ENCODE measurements at places on chromosomes 11 and 22.

DNA sequence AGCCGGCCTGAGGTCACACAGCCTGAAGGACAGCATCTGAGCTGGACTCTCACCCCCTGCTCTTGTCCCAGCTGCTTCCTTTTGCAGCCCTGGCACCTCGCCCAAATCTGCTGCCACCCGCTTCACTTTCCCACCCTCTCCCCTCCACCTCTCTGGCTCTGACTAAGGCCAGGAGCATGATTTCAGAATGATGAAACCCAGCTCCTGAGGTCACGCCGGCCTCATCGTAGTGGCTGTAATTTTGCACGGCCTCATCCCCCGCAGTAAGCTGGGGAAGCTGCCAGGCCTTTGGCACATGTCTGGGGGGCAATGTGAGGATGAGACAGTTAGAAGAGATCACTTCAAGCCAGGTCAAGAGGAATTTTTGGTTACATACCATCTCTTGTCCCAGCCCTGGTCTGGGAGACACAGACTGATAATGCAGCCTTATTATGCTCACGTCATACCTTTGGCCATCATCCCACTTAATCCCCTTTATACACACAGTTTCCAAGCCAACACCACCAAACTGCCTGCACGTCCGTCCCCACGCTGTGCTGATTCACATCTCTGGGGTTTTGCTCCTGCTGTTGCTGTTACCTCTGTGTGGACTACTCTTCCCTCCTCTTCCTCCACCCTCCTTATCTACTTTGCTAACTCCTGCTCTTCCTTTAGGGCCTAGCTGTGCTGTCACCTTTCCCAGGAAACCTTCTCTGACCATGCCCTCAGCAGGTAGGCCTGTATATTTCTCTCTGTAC, 58.1 kb downstream of the CHRDL2 start:
- no peak for DNase-seq
- no peaks in the 10 kb centered on the region for H3K36me3 ChIP-seq
- no peak overlapping the region for H3K27ac ChIP-seq
- H3K4me1 ChIP-seq = no peaks in the 10 kb centered on the region

GRCh38 chr11:30321321-30321720, 1.6 kb upstream of the ARL14EP start:
- H3K4me3 ChIP-seq = no peak overlapping the region
- H3K27ac ChIP-seq = no peak overlapping the region
- no peaks in the 10 kb centered on the region for H3K36me3 ChIP-seq
- DNase-seq = no peak

GRCh38 chr11:86547727-86548126, 124.7 kb downstream of the ME3 start:
- H3K27me3 ChIP-seq = no peaks in the 10 kb centered on the region
- no peak overlapping the region for H3K4me3 ChIP-seq
- H3K36me3 ChIP-seq = no peaks in the 10 kb centered on the region
- no peak overlapping the region for H3K27ac ChIP-seq
- H3K4me1 ChIP-seq = peaks cover 10% of the 10 kb centered on the region

GRCh38 chr22:26927821-26928220, 270.4 kb downstream of the MIAT start:
- H3K4me1 ChIP-seq = peaks cover 5% of the 10 kb centered on the region
- no peaks in the 10 kb centered on the region for H3K27me3 ChIP-seq
- H3K4me3 ChIP-seq = no peak overlapping the region
- H3K27ac ChIP-seq = no peak overlapping the region

GRCh38 chr11:103494491-103494890, 385.3 kb downstream of the DYNC2H1 start:
- DNase-seq = no peak
- H3K27me3 ChIP-seq = no peaks in the 10 kb centered on the region
- H3K4me3 ChIP-seq = no peak overlapping the region
- H3K4me1 ChIP-seq = no peaks in the 10 kb centered on the region

All from mesendoderm (in vitro differentiated cells).